ENCODE measurements at places on chromosomes 5 and 9.

DNA sequence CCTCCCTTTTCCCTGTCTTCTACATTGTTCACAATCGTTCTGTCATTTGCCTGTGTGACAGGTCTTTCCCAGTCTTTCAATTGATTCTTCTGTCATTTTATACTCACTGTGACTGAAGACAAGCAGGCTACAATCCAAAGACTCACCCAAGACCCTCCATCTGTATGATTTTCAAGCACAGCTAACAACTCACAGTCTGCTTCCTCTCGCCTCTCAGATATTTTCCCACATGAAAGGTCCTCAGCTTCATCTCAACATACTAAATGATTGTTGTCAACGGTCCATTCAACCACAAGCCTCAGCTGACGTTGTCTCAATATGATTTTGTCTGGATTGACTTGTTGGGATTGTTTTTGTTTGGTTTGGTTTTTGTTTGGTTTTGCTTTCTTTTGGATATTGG, 346.5 kb downstream of the NFIB start:
- no peak for DNase-seq

DNA sequence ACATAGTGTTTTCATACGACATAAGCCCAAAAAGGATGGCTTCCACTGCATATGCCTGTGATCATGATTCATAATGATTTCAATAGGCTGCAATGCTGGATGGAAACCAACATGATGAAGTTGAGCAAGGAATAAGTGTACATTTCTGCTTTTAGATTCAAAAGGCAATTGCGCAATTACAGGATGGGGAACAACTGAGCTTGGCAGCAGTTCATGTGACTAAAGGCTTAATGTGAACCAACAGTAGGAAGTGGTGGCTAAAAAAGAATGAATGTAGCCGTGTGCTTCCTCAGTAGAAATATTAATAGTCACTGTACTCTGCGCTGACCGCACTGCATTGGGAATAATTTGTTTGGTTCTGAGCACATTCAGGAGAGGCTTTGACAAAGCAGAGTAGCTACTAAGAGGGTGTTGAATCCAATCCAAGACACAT, 51.2 kb downstream of the SLC1A3 start:
- no peak for DNase-seq

- DNase-seq, result no peak
These were observed 147.8 kb downstream of the RXRA start for GRCh38 chr9:134474055-134474370.

- no peak for DNase-seq
These were observed 5.5 kb upstream of the N4BP3 start for GRCh38 chr5:178107756-178108310.

DNA sequence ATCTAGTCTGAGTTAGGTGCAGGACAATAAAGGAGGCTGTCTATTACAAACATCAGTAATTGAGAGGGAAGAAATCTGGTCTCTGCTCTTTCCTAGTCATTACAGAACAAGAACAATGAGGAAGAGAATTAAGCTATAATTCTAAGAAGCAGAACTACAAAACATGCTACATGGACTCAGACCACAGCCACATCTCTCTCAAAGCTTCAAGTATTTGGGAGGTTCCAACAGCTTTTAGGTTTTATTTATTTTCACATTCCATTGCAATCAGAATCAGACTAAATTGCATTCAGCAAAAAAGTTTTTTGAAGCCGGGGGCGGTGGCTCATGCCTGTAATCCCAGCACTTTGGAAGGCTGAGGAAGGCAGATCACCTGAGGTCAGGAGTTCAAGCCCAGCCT, 1.1 kb upstream of the GRPEL2 start:
- DNase-seq, result no peak

GRCh38 chr5:163434401-163434866, 3.0 kb upstream of the CCNG1 start:
- no peak for DNase-seq

DNA sequence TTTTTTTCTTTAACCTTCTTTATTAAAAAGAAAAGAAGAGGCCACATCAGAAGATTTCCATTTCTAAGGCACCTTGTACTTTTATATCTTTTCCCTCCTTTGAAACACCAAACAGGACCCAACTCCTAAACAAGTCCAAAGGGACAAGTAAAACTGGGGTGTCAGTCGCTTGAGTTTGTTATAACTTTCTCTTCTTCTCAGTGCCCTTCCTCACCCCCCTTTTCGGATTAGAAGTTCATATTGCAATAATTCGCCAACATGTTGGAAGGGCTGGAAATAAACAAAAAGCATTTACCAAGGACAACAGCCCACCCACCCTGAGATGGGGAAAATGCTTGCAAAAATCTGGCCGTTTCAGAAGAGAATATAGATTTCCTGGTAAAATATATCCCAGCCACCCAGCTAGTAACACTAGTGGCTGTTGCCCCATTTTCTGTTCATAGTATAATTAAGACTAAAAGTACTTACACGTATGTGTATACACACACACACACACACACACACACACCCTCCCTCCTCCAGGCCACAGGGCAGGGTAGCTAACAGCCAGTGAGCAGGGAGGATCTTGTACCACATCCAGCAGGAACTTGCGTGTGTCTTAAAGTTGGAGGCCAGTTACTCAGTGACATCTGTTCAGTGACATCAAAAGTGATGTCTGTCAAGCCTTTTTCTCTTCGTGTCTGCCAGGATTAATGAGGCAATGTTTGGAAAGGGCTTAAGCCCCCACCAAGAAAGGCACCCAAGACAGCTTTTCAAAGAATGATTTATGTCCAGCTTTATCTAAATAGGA, 149.1 kb upstream of the KLF4 start:
- no peak for DNase-seq

- DNase-seq, result no peak
These were observed 48.5 kb upstream of the GHR start for GRCh38 chr5:42374679-42375273.

DNA sequence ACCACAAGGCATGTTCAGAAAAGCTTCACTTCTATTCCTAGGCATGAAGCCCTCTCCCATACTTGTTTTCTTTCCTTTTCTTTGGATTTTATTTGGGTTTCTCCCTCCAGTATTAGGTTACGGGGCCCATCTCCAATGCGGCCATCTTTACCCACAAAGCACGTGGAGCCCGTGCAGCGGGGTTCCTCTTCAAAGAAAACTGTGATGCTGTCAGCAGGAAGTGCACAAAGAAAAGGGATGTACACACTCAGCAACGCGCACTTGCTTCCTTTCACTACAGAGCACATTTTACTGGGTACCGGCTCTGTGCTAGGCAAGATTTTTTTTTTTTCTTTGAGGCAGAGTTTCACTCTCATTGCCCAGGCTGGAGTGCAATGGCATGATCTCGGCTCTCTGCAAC, 106.6 kb downstream of the COL23A1 start:
- peak; percentile 6 for DNase-seq

- DNase-seq, result no peak
These were observed 33.2 kb upstream of the SNX2 start for GRCh38 chr5:122741681-122742080.

- DNase-seq, result no peak
These were observed 118.1 kb upstream of the NFIL3 start for GRCh38 chr9:91541734-91542133.

DNA sequence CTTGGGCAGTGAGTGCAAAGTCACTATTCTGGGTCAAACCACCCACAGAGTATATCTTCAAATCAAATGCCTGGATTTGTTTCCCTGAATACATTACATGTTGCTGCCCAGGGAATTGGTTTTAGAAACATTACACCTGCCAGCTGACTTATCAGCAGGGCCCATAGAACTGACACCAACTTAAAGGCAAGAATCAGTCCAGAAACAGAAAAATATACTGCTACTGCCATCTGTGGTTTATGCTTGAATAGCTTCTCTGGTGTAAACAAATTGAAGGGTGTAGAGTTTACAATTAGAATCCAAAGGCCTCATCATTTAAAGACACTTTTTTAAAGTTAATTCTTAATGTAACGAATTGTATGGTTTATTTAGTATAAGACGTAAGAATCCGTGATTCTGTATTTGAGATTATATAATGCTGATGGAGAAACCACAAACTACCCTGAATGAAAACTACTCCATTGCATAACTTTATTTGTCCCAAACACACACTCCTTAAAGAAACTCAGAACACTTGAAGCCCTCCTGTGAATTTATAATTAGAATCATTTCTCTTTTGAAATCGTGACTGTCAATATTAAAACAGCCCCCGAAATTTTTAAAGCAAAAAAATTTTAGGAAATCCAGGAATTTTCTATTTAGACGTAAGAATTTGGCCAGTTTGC, 6.2 kb downstream of the NR6A1 start:
- DNase-seq, result no peak

- DNase-seq, result no peak
These were observed 15.9 kb downstream of the NINJ1 start for GRCh38 chr9:93117924-93118862.

DNA sequence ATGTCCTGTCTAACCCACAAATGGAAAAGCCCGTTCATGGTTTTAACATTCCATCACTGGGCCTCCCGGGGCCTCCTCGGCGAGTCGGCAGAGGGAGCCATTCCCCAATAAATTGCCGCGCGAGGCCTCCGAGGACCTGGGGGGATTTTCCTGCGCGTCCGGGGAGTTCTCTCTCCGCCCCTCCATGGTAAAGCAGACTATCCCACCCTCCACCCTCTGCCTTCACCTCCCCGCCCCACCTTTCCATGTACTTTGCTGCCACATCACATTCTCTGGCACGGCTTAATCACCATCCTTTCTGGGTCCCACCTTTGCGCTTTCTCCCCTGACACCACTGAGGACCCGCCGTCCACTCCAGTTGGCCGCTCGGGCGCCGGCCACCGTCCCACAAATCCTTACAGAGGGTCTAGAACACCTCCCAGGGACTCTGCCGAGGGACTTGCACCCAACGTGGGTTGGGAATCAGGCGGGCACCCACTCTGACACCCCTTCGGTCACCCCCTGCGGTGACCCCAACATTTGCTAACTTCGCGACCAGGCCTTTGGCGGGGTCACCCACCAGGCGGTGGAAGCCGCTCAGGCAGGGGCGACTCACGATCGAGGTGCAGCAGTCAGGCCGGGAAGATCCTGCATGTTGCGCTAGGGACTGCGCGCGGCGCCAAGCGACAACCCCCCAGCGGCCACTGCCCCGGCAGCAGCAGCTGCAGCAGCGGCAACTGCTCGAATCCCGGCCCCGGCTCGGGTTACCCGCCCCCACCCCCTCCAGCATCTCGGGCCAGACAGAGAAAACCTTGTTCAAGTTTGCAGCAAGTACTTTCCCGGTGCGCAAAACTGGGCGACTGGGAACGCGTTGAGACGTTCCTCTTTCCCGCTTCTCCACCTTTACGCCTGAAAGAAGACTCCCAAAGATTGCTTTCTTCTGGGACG, at the start of gene MEGF10:
MEGF10 (plus strand) TSS at position 778 of the 927 bp plus-strand sequence. CDS start 40,513 bp downstream, outside the sequence.
- DNase-seq, result no peak

- no peak for DNase-seq
These were observed 487.4 kb downstream of the ZNF608 start for GRCh38 chr5:124259017-124259416.

GRCh38 chr9:95570150-95570549, 53.4 kb upstream of the PTCH1 start:
- no peak for DNase-seq

DNA sequence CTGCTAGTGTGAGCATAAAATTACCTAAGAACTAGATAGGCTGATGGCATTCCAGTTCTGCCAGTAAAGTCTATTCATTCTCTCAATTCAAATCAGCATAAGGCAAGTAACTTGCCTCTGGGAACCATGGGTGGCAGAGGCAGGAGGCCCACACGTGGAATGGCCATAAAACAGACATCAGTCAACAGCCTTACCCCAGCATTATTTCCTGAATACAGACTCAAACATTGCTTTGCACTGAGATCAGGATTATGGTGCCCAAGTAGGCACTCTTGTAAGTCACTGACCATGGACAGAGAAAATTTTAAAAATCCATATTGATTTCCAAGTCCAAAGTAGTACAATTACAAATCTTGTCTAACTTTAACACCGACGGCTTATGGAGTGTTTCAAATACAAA, 157.7 kb downstream of the NR2F1-AS1 start:
- no peak for DNase-seq

- no peak for DNase-seq
These were observed 37.5 kb upstream of the DENND4C start for GRCh38 chr9:19193029-19193324.

DNA sequence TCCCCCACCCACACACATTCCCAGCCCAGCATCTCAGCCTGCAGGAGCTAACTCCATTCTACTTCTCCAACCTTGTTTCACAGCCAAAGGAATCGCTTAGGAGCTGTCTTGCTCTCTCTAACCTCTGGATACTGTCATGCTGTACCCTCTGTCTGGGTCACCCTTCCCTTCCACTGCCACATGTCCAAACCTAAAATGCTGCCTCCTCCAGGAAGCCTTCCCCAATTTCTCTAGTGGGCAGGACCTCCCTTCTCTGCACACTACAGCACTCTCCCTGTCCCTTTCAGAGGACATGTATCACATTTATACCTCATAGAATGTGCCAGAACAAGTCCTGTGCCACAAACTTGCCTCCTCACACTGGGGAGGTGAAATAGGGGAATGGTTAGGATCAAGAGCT, 30.8 kb downstream of the WHRN start:
- DNase-seq, result no peak

DNA sequence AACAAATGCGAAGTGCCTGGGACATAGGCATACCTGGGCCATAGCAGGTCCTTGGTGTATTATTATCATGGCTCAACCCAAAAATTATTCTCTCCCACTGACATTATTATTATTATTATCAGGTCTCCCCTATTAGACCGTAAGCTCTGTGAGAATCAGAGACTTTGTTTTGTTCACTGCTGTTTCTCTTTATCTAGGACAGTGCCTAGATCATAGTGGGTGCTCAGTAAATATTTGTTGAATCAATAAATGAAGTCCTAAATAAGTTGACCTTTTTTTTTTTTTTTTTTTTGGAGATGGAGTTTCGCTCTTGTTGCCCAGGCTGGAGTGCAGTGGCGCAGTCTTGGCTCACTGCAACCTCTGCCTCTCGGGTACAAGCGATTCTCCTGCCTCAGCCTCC, 4.9 kb upstream of the TMEFF1 start:
- DNase-seq, result no peak

DNA sequence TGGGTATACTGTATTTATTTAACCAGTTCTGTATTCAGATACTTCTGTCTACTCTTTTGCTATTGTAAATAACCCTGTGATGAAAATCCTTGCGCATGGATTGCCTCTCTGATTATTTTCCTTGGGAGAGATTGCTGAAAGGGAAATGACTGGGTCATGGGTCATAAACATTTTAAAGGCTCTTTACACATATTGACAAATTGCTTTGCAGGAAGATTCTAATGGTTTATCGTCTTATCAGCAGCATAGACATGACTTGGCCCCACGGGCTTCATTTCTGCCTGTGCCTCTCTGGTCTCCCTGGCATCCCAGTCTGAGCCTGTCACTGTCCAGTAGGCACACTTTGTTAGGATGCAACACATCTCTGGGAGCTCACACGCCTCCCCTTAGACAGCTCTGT, 52.3 kb downstream of the RGS3 start:
- no peak for DNase-seq
